ENCODE measurements at places on chromosomes 5 and 9.

- DNase-seq = no peak
Observed at GRCh38 chr9:98158071-98158831, 34.2 kb downstream of the CORO2A start.

DNA sequence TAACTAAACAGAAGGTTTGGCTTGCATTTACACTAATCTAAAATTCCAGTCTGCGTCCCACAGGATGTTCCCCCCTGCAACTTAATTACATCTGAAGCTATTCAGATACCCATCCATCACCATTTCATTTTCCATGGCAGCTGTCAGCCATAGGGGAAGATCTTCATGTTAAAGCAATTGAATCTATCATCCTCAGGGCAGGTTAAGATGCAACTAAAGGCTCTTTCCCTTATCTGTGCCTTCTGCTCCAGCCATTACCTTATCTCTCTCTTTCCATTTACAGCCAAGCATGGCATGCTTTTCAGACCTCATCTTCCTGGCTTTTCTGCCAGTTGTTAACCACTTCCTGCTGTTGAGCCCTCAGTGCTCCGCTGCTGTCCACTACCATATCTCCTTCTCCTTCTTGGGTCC lies 15.8 kb upstream of the HACD4 start:
- no peak for DNase-seq

- DNase-seq = no peak
Observed at GRCh38 chr9:94648185-94648584, 8.9 kb upstream of the FBP1 start.

DNA sequence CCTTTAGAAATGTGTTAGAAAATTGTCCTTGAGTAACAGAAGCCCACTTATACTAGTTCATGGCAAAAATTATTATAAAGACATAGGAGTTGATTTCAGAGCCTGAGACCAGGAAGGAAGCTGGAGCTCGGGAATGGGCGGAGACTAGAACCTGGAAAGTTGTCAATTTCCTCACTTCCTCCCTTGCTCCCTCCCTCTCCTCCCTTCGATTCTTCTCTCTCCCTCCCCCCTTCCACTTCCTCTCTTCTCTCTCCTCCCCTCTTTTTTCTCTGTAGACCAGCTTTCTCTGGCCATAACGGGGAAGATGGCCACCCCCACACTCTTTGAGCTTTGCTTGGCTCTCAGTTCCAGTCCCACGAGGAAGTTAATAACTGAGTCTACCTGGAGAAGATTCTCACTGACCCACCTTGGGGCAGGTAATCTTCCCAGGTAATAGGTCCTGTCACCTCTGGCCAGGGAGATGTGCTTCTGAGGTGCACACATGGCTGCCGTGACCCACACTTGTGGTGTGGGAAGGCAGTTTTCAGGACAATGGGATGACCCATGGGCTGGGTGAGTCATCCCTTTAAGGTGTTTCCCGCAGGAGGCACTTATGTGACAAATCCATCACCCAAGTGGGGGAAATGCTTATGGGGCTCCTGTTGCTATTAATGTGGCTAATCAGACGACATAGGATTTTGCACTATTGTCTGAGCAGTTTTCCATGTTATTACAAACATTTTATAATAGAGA lies 78.7 kb downstream of the HSPA4 start:
- no peak for DNase-seq

DNA sequence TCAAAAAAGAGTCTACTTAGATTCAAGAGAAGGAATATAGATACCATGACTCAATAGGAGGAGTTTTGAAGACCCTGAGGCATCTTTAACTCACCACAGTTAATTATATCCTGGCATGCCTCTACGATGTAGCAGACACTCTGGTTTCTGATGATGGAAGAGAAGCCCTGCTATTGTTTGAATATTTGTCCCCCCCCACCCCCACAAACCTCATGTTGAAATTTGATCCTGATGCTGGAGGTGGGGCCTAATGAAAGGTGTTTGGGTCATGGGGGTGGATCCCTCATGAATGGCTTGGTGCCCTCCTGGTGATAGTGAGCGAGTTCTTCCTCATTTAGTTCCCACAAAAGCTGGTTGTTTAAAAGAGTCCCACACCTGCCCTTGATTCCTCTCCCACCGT lies 147.9 kb upstream of the TBCA start:
- DNase-seq = no peak

DNA sequence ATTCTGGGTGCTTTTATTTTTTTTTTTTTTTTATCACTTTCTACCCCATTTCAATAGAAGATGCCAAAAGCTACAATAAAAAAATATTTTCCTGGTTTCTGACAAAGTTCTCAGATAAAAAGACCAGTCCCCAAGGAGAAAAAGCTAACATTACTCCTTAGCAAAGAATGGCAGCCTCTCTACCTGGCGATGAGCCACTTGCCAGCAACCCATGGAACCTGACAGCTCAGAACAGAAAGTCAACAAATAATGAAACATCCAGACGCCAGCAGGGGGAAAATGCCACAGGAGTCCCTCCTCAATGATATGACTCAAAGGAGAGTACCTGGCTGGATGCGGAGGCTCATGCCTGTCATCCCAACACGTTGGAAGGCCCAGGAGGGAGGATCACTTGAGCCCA lies 123.2 kb downstream of the MYO10 start:
- DNase-seq = no peak

GRCh38 chr5:44887722-44888121 lies 79.0 kb downstream of the MRPS30 start:
- no peak for DNase-seq

DNA sequence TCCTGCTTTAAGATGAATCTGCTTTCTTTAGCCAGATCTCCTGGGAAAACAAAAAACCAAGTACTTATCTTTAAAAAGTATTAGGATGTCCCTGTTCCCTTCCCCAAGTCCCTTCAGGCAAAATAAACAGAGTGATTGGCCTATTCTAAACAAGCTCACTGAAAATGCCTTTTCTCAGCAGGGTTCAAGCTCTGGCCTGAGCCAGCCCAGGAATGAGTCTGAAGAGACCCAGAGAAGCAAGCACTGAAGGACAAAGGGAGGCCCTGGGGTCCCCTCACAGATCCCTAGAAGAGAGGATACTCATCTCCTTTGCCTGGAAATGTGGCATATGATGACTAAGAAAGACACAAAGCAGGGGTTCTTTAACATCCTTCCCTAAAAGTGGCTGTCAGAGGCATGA lies 66.8 kb upstream of the MAP1B start:
- no peak for DNase-seq

DNA sequence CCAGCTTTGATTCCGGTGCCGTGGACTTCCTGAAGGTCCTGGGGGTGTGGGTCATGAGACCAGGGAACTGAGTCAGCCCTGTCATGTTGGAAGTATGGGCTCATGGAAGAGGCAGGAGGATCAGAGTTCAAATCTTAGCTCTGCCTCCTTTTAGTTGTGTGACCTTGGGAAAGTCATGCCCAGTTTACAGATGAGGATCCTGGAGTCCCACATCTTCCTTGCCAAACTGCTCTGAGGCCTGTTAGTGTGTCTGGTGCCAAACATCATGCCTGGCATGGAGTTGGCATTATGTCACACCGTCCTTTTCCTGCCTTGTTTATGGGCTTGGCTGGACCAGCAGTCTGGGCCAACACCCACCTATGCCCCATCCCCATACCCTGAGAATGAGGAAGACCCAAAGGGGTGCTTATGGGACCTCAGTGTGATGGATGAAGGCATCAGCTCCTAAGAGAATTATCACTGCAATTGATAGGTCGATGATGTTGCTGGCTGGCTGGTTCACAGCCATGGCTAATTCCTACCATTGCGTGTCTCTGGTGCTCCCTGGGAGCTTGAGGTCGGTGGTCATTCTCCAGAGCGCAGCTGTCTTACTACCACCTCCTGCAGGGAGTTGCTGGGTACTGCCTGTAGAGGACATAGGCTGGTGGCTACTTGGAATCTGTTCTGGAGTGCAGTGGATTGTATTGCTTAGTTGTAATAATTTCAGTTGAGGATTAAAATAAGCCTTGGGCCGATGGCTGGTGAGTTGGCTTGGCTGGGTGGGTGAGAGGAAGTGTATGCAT lies 140.5 kb upstream of the PITX1 start:
- DNase-seq = no peak

DNA sequence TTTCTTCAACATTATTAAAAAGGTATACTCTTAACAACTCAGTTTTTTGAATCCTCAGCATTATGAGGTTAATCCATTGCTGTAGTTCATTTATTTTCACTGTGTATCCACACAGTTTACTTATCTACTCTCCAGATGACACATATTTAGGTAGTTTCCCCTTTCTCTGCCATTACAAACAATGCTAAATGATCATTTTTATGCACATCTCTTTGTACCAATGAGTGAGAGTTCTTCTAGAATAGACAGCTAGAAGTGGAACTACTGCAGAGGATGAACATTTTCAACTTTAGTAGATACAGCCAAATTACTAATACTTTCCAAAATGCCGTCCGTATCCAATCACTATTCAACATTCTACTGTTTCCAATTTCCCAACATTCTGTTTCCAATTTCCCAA lies 11.5 kb downstream of the AFF4 start:
- no peak for DNase-seq

DNA sequence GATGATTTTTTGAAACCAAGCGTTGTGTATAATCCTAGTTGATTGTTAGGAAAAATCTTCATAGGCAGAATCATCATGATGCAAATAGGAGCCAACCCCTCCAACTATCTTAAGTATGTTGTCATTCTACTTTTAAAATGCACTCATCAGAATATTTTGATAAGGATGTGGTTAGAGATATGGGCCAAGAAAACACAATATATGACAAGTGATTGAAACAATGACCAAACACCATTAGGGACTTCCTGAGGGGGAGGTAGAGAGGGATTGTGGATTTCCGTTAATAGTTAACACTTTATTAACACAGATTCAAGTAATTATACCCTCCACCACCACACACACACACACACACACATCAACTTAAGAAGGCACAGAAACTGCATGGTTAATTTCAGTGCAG lies 143.3 kb downstream of the ARSB start:
- no peak for DNase-seq

GRCh38 chr5:131953969-131954368 lies 8.5 kb upstream of the MEIKIN start:
- DNase-seq = no peak

DNA sequence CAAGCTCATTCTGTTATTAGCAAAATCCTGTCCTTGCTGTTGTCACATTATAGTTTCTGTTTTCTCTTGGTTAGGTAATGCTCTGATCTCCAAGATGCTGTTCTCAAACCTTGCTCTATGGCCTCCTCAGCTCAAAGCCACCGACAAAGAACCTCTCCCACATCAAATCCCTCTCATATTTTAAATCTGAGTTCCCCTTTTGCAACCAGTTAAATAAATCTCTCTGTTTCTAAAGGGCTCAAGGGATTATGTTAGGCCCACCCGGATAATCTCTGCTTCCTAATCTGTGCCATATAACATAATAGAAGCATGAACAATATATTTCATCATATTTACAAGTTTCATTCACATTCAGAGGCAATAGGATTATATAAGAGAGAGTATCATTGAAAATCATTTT lies 286.0 kb downstream of the CYLC2 start:
- DNase-seq = no peak

DNA sequence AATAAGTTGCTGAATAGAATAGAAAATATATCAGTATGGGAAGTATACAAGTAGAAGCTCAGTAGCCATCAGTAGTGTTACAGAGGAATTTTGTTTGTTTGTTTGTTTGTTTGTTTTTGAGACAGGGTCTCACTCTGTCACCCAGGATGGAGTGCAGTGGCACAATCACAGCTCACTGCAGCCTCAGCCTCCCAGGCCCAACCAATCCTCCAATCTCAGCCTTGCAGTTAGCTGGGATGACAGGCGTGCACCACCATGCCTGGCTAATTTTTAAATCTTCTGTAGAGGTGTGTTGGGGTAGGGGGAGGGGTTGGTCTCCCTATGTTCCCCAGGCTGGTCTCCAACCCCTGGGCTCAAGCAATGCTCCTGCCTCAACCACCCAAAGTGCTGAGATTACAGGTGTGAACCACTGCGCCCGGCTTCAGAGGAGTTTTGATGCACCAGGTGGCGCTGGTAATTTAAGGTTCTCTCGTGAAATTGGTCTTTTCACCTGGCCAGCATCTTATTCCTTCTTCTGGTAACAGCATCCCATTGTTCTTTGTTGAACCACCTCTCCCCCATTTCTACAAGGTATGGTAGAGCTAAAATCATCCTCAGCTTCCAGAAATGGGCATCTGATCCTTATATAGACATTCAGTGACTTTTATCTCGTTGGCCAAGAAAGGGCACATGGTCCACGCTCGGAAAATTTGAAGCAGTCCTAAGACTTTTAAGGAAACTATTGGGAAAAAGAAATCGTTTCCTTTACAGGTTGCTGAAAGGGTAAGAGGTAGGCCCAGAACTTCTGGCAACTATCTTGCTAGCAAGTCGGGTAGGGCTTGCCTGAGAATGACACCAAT lies 157.1 kb downstream of the ARRDC3 start:
- DNase-seq = peak; percentile 37

Measured in stimulated activated CD4-positive, alpha-beta T cell treated with anti-CD3 and anti-CD28 coated beads, Interleukin-15, amount 100 ng/mL, for 1 hour (primary cell).